IPS-NIHi11 (cell line): ENCODE measurements at places on chromosomes 13 and 19.

DNA sequence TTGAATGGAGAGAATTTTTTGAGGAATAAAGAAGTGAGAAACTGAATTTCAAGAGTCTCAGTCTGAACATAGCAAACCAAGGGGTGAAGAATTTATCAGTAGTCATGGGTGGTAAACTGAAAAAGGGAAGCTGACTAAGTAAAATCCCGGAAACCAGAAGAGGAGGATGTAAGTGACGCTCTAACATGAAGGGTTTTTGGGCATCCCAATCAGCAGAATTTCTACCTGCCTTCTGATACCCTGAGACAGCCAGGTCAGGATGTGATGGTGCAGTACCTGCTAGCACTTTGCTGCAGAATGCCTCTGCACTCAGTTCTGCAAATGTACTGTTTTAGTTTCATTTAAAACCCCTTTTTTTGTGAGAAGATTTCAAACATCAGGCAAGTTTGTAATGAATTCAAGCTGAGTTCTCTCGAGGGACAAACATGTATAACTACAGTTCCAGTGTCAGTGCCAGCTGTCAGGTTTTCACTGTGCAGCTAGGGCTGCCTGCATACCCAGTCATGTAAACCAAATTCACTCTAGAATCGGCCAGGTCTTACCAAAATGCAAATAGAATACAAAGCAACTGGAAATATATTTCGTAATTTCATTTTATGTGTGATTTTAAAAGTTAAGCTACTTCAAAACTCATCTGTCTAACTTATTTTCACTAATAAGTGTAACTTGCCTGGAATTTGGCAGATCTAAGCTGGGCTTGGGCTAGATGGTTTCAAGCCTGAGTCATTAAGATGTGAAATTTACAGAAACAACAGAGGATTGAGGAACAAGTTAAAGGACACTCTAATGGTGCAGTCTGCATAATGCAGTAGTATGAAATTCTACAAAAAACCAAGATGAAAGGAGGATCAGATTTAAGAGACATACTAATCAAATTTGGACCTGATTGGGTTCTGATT, 13.8 kb downstream of the METTL21C start:
- DNase-seq, result no peak

GRCh38 chr19:30441011-30441410, 68.8 kb downstream of the ZNF536 start:
- DNase-seq, result no peak

GRCh38 chr13:97221466-97221865, 667 bp upstream of the MBNL2 start:
- no peak for DNase-seq

GRCh38 chr13:31154939-31155338, 6.8 kb downstream of the HSPH1 start:
- DNase-seq, result no peak

- no peak for DNase-seq
Observed at GRCh38 chr13:113048766-113049165, 56.8 kb upstream of the F7 start.

DNA sequence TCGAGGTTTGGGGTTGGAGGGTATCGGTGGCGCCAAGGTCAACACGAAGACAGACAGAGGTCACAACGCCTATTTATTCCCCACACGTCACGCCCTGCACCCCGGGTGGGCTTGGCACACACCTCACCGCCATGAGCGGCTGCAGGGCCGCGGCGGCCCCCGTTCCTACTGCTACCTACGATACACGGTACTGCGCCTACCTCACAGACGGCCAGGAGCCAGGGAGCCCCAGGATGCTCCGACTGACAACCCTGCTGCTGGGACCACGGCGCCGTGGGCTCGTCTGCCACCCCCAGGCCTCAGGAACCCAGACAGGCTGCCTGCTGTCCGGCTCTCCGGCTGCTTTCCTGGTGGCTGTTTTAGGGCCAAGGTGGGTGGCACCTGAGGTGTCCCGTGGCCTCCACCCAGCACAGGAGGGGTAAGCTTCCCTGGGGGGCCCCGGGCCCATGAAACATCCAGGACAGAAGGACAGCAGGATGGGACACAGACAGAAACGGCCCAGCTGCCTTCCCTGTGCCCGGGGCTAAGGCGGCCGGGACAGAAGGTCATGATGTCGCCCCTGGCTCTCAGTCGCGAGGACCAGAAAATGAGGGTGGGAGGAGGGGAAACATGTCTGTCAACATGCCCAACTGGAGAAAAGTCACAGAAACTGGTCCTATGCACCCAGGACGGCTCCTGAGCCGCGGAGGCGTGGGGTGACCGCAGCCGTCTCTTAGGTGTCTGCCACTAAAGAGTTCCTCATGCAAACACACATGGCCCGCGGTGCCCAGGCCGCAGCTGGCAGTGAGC, 15.0 kb upstream of the SLC39A3 start:
- DNase-seq, result no peak

GRCh38 chr13:28568286-28568685, 73.4 kb upstream of the FLT1 start:
- no peak for DNase-seq

- no peak for DNase-seq
Observed at GRCh38 chr13:44416301-44416700, 42.7 kb downstream of the SERP2 start.

DNA sequence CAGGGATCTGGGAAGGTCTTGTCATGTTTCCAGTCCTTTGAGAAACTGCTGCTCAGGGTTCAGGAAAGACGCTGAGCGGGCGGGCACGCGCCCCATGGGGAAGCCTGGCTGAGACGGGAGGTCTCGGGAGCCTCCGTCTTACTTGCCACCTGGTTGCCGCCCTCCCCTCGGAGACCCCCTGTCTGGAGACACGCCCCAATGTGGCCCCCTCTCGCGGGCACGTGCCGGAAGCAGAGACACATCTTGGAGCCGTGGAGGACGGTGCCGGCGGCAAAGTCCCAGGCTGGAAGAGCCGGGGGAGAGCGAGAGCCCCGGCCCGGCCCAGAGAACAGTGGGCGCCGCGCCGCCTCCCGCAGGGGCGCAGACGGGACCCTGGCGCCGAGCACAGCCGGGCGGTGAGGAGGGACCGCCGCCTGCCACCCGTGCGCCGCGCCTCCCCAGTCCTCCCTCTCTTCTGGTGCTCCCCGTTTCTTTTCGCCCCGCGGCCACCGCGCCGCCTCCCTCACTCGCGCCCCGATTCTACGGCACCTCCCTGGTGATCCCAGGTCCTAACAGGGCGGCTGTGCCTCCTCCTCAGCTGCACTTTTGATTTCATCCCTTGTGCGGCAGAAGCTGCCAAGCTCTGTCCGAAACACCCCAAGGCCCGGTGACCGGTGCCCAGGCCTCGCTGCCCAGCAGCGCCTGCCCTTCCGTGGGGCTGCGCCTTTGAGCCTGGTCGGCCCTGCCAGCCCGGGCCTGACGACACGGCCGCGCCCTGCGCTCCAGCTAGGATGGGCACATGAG, 15.5 kb downstream of the GJB2 start:
- DNase-seq, result no peak

DNA sequence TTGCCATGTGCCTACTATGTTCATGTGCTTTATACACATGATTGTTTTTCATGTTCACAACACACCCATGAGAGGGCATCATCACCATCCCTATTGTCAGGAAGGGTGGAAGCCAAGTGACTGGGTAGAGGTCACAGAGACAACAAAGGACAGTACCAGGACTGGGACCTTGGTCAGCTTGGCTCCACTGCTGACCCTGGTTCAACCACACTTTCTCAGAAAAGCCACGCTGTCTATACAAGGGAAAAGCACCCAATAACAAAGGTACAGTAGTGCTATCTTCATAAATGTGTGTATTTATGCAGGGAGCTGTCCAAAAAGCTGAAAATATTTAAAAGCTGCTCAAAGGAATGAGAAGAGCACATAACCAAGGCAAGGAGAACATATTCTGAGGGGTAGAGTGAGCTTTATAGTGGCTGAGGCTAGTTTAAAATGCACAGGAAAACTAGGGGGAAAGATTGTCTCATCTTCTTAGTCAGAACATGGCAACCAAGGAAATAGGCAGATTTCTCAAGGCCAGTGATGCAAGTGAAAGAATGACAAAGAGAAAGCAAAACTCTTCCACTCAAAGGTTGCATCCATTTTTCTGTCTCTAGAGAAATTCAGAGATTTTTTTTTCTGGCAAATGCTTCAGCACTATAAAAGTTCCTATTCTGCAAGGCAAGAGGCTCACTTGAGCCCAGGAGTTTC, 415.0 kb downstream of the FOXO1 start:
- DNase-seq, result no peak
